ENCODE measurements at places on chromosomes 12 and 14. TPM values are rescaled to one million over a fixed set of nuclear protein-coding genes. Genes with fewer than 3 reads are reported as not detected.

- no peak for DNase-seq
These were observed 115.2 kb upstream of the ARHGAP5 start for GRCh38 chr14:31961896-31962295.

Gene CD163L1
- 0.37 TPM for total RNA-seq

- DNase-seq: peak; percentile 15
These were observed 143.7 kb upstream of the DCN start for GRCh38 chr12:91326058-91327027.

Gene EFCAB11
- 3.8 TPM for total RNA-seq

Gene HOXC13
- 1.7 TPM for total RNA-seq

Gene POMT2
- 43.4 TPM for total RNA-seq

DNA sequence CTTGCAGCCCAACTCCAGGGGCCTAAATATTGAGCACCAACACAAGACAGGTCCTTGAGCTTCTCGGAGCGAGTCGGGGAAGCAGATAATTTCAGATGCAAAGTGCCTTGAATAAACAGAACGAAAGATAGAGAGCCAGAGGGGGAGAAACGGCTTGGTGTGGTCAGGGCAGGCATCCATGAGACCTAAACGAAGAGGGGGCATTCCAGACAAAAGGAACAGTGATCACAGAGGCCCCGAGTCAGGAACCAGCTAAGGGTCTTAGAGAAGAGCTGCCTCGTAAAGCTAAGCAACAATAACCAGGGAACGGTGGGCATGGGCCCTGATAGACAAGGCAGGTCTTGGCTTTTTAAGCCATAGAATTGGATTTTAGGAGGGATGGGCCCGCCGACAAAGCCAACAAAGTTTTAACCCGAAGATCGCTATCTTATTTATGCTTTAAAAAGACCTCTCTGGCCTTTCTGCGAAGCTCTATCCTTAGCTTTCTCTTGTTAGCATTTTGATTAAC is 421 bp upstream of the ACADS start:
- no peak for DNase-seq

Gene ALDH2
- total RNA-seq: 55.8 TPM

DNA sequence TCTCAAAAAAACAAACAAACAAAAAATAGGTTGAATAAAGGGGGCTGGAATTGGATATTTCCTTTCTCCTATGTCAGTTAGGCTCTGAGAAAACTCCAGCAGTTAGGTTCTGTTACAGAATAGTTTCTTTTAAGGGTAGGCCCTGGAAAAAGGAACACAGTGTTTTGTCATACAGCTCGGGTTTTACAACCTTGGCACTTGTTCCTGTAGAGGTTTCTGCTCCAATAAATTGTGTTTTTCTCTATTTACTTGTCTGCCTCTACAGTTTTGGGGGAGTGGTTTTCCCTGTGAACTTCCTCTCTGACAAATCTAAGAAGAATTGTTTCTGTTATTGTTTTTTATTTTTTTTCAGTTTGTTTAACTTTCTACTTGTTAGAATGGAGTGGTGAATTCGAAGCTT is 167.6 kb downstream of the ACSS3 start:
- DNase-seq: no peak

Gene MAP3K9
- 0.17 TPM for total RNA-seq

DNA sequence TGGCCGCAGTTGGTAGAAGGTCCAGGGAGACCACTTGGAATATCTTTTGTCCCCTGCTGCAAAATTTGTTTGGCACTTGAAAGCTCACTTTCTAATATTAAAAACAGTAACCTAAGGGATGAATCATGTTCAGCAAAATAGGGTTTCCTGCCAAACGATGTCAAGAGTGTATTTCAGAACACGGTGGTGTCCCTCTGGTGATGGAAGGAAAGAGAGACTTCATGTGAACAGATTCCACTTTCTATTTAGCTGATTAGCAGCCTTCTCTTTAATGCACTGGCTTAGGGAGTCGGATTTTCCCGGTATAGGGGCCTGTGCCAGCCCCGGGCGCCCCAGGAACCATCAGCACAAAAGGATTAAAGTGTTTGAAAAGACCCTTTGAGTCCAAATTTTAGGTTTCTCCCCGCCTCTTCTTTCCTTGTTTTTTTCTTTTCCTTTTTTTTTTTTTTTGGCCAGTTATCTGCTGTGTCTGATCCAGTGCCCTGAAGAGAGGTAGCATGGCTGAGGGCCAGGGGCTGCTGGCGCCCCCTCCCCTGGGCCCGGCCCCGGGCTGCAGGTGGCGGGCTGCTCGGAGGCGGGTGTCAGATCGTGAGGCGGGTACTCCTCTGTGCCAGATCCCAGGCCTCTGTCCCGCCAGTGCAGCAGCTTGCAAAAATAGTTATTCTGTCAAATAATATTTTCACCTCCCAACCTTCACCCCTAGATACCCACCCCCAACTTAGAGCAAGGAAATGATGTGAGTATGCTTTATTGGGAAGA is 88.3 kb downstream of the TESC start:
- DNase-seq: no peak

Gene TMEM132C
- not detected for total RNA-seq

DNA sequence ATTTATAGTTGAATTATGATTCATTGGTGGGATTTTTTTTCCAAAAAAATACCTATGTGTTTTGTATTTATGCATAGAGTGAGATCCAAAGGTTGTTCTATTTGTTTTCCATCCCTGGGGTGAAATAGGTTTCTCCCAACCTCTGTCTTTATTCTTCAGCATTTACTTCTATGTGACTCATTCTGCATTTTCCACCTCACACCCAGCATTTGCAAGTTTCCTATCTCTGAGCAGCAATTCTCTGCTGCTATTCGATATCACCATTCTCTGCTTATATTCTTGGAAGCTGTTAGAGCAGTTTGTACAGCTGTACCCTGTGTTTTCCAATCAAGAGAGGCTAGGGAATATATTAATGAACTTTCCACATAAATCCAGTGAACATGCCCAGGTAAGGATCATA is 538.9 kb downstream of the SNAPC1 start:
- no peak for DNase-seq

Gene SLC17A8
- not detected for total RNA-seq

DNA sequence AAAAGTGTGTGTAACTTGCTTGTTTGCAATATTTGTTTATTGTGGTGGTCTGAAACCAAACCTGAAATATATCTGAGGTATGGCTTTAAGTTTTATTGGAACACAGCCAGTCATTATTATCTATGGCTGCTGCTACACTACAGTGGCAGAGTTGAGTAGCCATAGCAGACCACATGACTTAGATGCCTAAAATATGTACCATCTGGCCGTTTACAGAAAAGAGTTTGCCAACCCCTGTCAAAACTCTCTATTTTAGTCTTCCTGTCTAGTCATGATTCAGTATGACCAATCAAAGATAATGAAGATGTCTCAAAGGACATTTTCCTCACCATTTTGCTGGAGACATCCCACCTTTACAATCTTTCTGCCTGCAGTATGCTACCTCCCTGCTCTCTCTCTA is 242.3 kb downstream of the ANO6 start:
- no peak for DNase-seq

DNA sequence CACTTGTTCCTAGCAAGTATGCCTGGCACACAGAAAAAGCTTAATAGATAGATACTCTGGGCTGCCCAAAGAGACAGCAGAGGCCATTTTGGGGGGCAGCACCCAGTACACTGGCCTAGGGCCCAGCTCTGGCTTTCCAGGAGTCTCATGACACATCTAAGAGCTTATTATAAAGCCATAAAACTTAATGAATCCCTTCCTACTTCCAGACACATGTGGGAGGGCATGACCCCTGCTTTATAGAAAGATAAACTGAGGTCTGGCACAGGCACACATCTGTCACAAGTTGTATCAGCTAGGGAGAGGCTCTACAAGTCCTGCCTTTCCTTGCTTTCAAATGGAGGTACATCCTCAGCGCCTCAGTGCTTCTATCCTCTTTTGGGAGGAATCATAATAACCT is 27.1 kb downstream of the FMNL3 start:
- DNase-seq: no peak

GRCh38 chr12:15856097-15856982 is 25.8 kb upstream of the STRAP start:
- DNase-seq: no peak

- DNase-seq: no peak
These were observed 208.0 kb upstream of the DIO2 start for GRCh38 chr14:80419345-80419744.

DNA sequence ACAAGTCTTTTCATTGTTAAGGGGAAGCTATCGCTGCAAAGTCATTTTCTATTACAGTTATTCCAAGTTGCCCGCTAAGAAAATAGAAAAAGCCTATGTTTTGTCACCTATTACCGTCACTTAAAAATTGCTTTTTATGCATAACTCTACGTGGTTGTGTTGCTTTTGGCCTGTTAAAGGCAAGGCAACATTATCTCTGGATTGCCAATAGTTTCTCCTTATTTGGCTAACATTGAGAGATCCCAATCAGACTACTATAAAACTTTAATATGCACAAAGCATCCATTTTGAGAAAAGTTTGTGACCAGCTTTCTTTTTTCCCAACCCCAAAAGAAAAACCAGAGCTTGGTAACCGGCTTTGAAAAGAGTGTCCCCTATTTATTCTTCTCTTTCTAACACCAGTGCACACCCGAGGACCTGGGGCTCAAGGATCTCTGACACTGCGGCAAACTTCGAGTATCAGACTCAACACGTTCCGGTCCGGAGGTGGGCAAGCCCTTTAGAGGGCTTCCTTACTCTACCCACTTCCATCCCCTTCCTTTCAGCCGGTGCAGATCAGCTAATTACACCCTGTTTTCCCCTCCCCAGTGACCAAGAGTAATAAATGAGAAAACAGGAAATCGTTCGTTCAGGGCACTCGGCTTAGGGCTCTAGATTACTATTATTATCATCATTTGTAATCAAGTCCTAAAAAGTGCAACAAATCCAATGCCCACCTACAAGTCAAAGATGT is 1.2 kb downstream of the PPP1R12A start:
- DNase-seq: no peak

Gene NPAS3
- total RNA-seq: 1.9 TPM

GRCh38 chr12:122197612-122197966 is 5.9 kb upstream of the B3GNT4 start:
- no peak for DNase-seq

DNA sequence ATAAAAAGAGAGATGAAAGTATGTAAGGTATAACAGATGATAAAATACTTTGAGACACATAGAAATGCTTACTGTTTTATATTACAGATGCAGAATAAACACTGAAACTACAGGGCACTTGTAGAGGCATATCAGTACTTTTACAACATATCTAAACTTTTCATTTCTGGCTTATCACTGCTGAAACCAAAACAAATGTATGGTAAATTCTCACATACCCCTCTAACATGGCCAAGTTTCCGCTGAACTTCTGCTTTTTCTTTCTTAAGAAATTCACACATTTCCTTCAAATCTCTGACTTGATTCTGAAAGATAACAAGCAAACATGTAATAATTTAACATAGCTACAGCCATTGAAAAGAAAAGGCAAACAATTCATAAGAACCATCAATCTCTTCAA is 33.3 kb upstream of the C12orf50 start:
- DNase-seq: no peak

DNA sequence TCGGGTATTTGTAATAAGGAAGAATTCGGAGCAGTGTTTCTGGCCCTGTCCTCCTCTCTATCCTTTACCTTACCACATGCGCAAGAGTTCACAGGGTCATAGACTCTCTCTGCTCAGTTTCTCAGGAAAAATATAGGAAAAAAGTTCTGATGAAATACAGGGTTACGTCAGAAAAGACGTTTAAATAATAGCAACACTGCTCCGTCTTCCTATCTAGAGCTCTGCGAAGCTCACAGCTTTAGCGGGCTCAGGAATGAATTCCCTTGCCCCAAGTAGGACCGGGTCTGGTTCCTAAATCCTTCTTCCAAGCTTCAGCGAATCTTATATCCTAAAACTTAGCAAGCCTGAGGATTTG is 365 bp downstream of the CCDC59 start:
- DNase-seq: no peak

- DNase-seq: peak; percentile 52
These were observed 114.7 kb downstream of the NTF3 start for GRCh38 chr12:5546616-5547015.

DNA sequence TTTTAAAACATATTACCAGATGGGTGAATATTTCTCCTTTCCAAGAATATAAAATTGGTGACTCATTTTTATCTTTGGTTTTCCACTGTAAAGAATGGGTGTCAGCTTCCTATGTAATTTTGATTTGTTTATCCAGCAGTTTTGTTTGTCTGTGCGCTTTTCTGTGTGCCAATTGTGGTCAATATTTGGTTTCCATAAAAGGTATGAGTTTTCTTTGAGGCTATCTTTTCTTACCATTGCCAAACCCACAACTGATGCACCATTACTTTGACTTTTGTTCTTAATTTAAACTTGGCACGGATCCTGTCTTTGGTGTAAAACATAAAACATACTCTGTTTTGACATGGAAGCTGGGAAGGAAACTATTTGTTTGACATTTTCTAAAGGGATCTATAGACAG is 78.8 kb upstream of the NAV3 start:
- peak; percentile 30 for DNase-seq

Gene SIRT4
- total RNA-seq: not detected

DNA sequence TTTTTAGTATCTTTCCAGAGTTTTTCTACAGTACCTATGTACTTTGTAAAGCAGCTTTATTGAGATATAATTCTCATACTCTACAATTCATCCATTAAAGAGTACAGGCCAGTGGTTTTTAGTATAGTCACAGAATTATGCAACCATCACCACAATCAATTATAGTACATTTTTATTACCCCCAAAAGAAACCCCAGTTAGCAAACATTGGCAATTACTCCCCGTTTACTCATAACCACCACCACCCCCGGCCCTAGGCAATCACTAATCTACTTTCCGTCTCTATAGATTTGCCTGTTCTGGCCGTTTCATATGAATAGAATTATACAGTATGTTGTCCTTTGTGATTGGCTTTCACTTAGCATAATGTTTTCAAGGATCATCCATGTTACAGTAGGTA is 119.8 kb downstream of the KICS2 start:
- no peak for DNase-seq

DNA sequence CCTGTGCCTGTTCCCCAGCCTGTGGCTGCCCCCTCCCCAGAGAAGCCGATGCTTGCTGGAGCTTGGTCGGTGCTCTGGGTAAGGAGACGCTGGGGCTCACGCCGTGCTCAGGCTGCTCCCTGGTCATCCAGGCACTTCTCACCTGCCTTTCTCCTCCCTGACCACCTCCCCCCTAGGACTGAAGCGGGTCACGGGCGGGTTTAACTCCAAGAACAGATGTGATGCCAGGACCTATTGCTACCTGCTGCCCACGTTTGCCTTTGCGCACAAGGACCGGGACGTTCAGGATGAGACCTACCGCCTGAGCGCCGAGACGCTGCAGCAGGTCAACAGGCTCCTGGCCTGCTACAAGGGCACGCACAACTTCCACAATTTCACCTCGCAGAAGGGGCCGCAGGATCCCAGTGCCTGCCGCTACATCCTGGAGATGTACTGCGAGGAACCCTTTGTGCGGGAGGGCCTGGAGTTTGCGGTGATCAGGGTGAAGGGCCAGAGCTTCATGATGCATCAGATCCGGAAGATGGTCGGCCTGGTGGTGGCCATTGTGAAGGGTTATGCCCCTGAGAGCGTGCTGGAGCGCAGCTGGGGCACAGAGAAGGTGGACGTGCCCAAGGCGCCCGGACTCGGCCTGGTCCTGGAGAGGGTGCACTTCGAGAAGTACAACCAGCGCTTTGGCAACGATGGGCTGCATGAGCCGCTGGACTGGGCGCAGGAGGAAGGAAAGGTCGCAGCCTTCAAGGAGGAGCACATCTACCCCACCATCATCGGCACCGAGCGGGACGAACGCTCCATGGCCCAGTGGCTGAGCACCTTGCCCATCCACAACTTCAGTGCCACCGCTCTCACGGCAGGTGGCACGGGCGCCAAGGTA is 8.4 kb upstream of the EP400 start:
- no peak for DNase-seq

All from MG63 (cell line).